ENCODE measurements at places on chromosomes 11 and 22. TPM values are rescaled to one million over a fixed set of nuclear protein-coding genes. Genes with fewer than 3 reads are reported as not detected.
A peak's percentile ranks its signal among the peaks of the same experiment; 100 is the strongest.

SORL1 gene
- 7.5 TPM for total RNA-seq

ZNF280B gene
- total RNA-seq = 1.2 TPM

ZBED4 gene
- 6.6 TPM for total RNA-seq

OR6T1 gene
- total RNA-seq = not detected

FBLN1 gene
- total RNA-seq = 92.8 TPM

MCAT gene
- total RNA-seq = 16.1 TPM

ZBTB16 gene
- total RNA-seq = 101 TPM

PKDREJ gene
- total RNA-seq = 0.07 TPM

DNA sequence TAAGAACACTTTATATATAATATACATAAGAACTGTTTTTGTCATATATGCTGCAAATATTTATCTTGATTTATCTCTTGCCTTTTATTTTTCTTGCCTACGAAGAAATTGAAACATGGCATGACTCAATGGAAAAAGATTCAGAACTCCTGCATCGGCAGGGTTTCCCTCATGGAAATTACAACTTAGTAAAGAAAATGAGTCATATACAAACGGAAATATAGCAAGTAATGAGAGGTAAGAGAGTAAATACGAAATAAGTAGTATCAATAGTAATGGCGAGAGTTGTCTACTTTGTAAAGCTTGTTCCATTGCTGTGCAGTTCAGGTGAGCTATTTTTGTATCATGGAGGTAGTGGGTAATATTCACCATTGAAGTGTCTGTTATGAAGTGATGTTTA lies 350.4 kb downstream of the DDX10 start:
- no peak for DNase-seq
- H3K4me1 ChIP-seq = no peaks in the 10 kb centered on the region
- H3K4me3 ChIP-seq = no peak overlapping the region
- H3K27ac ChIP-seq = no peak overlapping the region

- no peak overlapping the region for H3K4me3 ChIP-seq
- no peaks in the 10 kb centered on the region for H3K27me3 ChIP-seq
- no peak overlapping the region for H3K27ac ChIP-seq
- H3K36me3 ChIP-seq = no peaks in the 10 kb centered on the region
- H3K4me1 ChIP-seq = no peaks in the 10 kb centered on the region
Observed at GRCh38 chr11:69195824-69196782, 40.4 kb downstream of the SMIM38 start.

- H3K27me3 ChIP-seq = no peaks in the 10 kb centered on the region
- H3K4me3 ChIP-seq = no peak overlapping the region
- H3K36me3 ChIP-seq = no peaks in the 10 kb centered on the region
- no peaks in the 10 kb centered on the region for H3K4me1 ChIP-seq
- H3K27ac ChIP-seq = no peak overlapping the region
- no peak for DNase-seq
Observed at GRCh38 chr11:106594751-106595351, 423.4 kb downstream of the GUCY1A2 start.

DNA sequence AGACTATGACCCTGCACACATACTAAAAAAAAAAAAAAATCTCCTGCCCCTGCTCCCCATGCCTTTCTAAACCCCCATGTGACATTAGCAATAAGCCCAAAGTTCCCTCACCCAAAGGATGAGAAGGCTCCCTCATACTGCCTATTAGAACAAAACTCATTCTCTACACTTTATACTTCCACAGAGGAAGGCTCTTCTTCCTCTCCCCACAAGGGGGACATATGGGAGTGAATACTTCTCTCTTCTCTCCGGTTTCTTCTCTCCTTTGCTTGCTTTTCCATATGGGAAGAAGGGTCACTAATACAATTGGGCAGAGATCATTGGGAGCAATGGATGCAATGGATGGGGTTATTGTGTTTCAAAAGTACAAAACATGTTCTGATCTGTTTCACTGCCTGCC lies 3.3 kb downstream of the OR52L1 start:
- H3K27me3 ChIP-seq = no peaks in the 10 kb centered on the region
- no peak for DNase-seq
- H3K4me3 ChIP-seq = no peak overlapping the region
- H3K4me1 ChIP-seq = no peaks in the 10 kb centered on the region

GRCh38 chr11:74272276-74272675 lies 39.2 kb downstream of the P4HA3 start:
- H3K27me3 ChIP-seq = no peaks in the 10 kb centered on the region
- no peak overlapping the region for H3K27ac ChIP-seq
- DNase-seq = no peak
- H3K4me3 ChIP-seq = no peak overlapping the region
- H3K4me1 ChIP-seq = no peaks in the 10 kb centered on the region

- no peak overlapping the region for H3K27ac ChIP-seq
- H3K4me3 ChIP-seq = no peak overlapping the region
- H3K4me1 ChIP-seq = no peaks in the 10 kb centered on the region
- no peak for DNase-seq
- no peaks in the 10 kb centered on the region for H3K27me3 ChIP-seq
Observed at GRCh38 chr11:101807531-101807930, 107.3 kb upstream of the CEP126 start.

GRCh38 chr11:66411323-66411722 lies 9.5 kb upstream of the NPAS4 start:
- peak overlapping the region; percentile 23 for H3K4me3 ChIP-seq
- no peaks in the 10 kb centered on the region for H3K36me3 ChIP-seq
- no peak overlapping the region for H3K27ac ChIP-seq
- no peaks in the 10 kb centered on the region for H3K4me1 ChIP-seq

GRCh38 chr11:123527947-123528346 lies 97.9 kb downstream of the GRAMD1B start:
- H3K27me3 ChIP-seq = no peaks in the 10 kb centered on the region
- no peaks in the 10 kb centered on the region for H3K36me3 ChIP-seq
- H3K4me3 ChIP-seq = no peak overlapping the region
- no peak overlapping the region for H3K27ac ChIP-seq
- DNase-seq = no peak
- H3K4me1 ChIP-seq = no peaks in the 10 kb centered on the region

- no peaks in the 10 kb centered on the region for H3K36me3 ChIP-seq
- H3K27ac ChIP-seq = no peak overlapping the region
- H3K27me3 ChIP-seq = no peaks in the 10 kb centered on the region
- no peaks in the 10 kb centered on the region for H3K4me1 ChIP-seq
- H3K4me3 ChIP-seq = no peak overlapping the region
Observed at GRCh38 chr11:70608568-70609470, 210.5 kb downstream of the CTTN start.

DNA sequence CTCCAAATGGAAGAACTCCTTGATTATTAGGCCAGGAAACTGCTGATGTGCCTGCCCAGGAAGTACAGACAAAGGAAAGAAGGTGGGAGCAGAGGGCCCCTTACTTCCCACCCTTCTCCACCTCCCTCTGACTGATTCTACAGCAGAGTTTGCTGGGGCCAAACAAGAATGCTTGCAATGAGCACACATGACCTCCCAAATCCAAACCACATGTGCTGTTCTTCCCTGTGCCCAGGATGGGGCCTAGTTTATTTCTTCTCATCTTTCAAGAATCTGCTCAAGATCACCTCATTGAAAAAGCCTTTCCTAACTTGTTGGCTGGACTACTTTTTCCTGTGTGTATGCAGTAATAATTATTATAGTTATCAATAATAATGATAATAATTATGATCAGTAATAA lies 286.1 kb downstream of the RAB38 start:
- DNase-seq = no peak
- H3K4me3 ChIP-seq = no peak overlapping the region
- H3K36me3 ChIP-seq = no peaks in the 10 kb centered on the region
- H3K27ac ChIP-seq = no peak overlapping the region

GRCh38 chr11:96230686-96231085 lies 112.3 kb downstream of the MAML2 start:
- no peaks in the 10 kb centered on the region for H3K36me3 ChIP-seq
- H3K27me3 ChIP-seq = no peaks in the 10 kb centered on the region
- no peak for DNase-seq
- no peak overlapping the region for H3K4me3 ChIP-seq
- no peaks in the 10 kb centered on the region for H3K4me1 ChIP-seq
- H3K27ac ChIP-seq = no peak overlapping the region

DNA sequence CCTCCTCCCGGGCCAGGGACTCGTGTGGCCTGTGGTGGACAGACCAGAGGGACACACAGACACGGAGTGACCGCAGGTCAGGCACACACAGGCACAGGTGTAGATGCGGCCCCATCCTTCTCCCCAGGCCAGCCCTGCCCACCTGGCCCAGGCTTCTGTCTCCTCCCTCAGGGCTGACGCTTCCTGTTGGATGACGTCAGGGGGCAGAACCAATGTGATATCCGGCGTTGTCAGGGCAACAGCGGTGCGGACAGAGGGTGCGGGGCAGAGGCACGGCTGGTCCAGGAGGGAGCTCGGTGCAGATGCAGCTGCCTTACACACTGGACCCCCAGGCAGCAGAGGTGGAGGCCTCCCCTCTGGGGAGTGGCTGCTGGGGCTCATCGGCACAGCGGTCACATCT lies 2.9 kb upstream of the TUBGCP6 start:
- no peaks in the 10 kb centered on the region for H3K36me3 ChIP-seq
- H3K4me1 ChIP-seq = peaks cover 55% of the 10 kb centered on the region
- no peak overlapping the region for H3K4me3 ChIP-seq
- H3K27ac ChIP-seq = no peak overlapping the region

DNA sequence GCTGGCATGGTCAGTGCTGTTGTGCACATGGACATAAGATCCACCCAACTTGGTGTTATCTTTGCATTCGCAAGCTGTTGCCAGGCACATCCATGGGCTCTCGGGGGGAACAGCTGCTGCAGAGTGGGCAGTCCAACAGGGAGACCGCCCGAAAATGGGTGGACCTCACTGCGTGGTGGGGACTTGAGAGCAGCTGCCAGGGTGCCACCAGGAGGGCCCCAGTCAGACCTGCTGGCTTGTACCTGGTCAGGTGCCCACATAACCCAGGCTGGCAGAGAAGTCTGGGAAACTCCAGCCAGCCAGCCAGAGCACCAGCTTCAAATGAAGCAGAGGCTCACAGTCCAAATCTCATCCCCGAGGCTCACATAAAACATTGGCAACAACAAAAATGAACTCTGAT lies 120.2 kb downstream of the BCR start:
- no peak overlapping the region for H3K4me3 ChIP-seq
- H3K27me3 ChIP-seq = no peaks in the 10 kb centered on the region
- DNase-seq = no peak

DNA sequence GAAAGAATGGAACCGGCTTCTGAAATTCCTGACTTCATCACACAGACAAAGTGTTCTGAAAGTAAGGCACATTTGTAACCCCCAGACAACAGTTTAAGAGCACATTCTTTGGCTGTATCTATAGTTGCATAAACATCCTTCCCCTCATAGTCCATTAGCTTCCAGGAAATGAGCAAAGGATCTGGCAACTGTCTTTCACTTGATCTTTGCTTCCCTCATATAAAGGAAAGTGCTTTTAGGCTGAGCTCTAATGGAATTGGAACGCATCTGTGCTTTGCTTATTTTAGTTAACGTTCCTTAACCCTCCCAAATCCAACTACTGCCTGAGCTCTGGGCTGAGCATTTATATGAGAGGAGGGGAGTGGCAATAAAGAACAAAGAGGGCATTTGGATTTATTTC lies 76.9 kb upstream of the API5 start:
- H3K27ac ChIP-seq = no peak overlapping the region
- no peak for DNase-seq
- H3K4me1 ChIP-seq = no peaks in the 10 kb centered on the region

- no peaks in the 10 kb centered on the region for H3K27me3 ChIP-seq
- H3K4me3 ChIP-seq = peak within 1 kb of the TSS; percentile 47
- H3K36me3 ChIP-seq = no peaks in the 10 kb centered on the region
- H3K27ac ChIP-seq = peak within 1 kb of the TSS; percentile 36
- DNase-seq = no peak
- H3K4me1 ChIP-seq = peaks cover 39% of the 10 kb centered on the region
Observed at GRCh38 chr11:64844330-64845128, at the start of gene CDC42BPG. Gene CDC42BPG (minus strand): TSS chr11:64844653. CDS start chr11:64844569, 84 bp downstream.

DNA sequence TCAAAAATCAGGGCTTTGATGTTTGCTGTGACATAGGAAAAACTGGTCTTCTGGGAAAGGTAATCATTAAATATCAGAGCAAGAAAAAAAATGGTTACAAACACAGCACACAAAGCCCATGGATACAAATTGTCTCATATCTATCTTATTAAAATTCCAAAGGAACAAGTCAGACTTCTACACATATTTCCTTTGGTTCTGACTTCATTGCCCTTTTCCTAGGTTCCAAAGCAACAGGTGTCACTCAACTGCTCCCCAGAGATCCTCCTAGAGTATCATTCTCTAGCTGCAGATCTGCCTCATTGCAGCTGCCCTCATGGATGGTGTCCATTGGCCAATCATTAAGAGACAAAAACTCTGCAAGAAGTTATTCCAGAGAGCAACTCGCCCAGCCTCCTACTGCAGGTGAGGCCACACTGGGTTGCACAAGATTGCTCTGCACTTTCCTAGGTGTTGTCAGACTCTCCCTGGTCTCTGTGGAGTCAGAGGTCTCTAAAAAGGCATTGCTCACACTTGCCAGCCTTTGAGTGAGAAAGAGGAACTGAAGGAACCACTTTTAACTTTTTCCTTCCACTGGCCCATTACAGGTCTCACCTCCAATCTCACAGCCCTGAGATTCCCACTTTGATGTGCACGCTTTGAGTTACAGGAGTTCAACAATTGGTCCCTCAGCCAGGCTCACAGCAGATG lies 5.7 kb downstream of the DRICH1 start:
- H3K27me3 ChIP-seq = no peaks in the 10 kb centered on the region
- H3K4me1 ChIP-seq = no peaks in the 10 kb centered on the region
- no peak overlapping the region for H3K4me3 ChIP-seq
- no peaks in the 10 kb centered on the region for H3K36me3 ChIP-seq
- no peak for DNase-seq

- DNase-seq = no peak
- H3K36me3 ChIP-seq = no peaks in the 10 kb centered on the region
- H3K4me1 ChIP-seq = no peaks in the 10 kb centered on the region
- no peaks in the 10 kb centered on the region for H3K27me3 ChIP-seq
- H3K4me3 ChIP-seq = no peak within 1 kb of the TSS
Observed at GRCh38 chr11:125680747-125681146, at the start of gene ACRV1. Gene ACRV1 (minus strand): TSS chr11:125680847. CDS start chr11:125680780, 67 bp downstream.

- no peak for DNase-seq
- H3K4me1 ChIP-seq = no peaks in the 10 kb centered on the region
Observed at GRCh38 chr11:115663790-115664189, 159.6 kb upstream of the CADM1 start.

DNA sequence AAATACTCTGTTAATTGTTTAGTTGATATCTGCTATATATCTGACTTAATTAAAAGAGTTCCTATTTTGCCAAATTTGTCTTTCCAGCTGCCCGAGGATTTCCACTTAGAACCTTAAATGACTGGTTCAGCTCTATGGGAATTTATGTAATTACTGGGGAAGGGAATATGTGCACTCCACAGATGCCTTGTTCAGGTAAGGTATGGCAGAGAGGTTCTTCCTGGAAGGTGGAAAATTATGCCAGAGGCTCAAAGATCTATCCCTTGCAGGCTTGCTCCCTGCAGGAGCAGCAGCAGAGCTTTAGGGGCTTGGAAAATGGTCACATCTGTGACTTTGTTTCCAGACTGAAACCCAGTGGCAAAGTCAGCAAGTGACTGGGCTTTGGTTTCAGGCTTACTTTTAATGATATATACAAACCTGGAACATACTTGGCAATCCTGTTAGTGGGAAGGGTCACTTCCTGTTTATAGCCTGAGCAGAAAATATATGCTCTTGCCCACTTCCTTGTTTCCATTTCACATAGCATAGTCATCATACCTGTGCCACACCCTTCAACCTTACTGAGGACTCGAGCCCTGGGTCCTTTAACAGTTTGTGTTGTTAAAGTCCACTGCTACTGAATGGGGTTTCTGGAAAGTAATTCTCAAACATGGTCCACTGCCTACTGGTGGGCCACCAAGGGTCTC lies 23.7 kb downstream of the WBP2NL start:
- no peak for DNase-seq
- no peaks in the 10 kb centered on the region for H3K4me1 ChIP-seq
- H3K27ac ChIP-seq = no peak overlapping the region
- H3K36me3 ChIP-seq = no peaks in the 10 kb centered on the region
- no peaks in the 10 kb centered on the region for H3K27me3 ChIP-seq
- H3K4me3 ChIP-seq = no peak overlapping the region
